ENCODE measurements at places on chromosomes 6 and 20. TPM values are rescaled to one million over a fixed set of nuclear protein-coding genes. Genes with fewer than 3 reads are reported as not detected.

CSNK2A1 gene
- 184 TPM for total RNA-seq

GGTLC1 gene
- total RNA-seq = not detected

SMIM8 gene
- total RNA-seq = 14.5 TPM

PRSS35 gene
- total RNA-seq = not detected

PKIB gene
- 0.79 TPM for total RNA-seq

RIMS1 gene
- total RNA-seq = not detected

DNA sequence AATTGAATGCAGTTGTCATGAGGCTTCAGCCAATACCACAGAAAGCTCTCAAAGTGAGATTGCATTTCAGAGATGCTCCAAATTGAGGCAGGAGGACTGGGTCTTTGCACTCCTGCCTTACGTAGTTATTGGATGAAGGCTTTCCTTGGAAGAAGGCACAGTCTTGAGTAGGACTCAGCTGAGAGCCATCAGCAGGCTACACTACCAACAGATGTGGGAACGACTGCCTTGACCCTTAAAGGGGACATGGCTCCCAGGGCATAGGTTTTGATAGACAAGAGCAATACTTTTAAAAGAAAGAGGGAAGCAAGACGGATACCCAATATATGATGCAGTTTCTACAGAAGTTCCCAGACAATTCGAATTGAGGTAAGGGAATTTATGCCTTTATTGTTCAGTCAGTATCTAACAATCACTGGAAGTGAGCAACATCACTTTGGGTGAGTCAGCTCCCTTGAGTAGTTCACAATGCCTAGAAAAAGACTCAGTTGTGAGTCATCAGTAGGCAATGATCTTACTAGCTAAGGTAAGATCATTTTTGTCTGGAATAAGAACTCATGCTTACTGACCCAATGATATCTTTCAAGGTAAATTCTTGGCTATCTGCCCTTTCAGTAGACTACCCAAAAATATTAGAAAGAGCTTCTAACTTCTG lies 390.8 kb downstream of the GJA1 start:
- H3K4me3 ChIP-seq = no peak overlapping the region
- peak; percentile 1 for DNase-seq
- H3K4me1 ChIP-seq = no peaks in the 10 kb centered on the region
- H3K27me3 ChIP-seq = peaks cover 6% of the 10 kb centered on the region
- peaks cover 2% of the 10 kb centered on the region for H3K36me3 ChIP-seq
- H3K27ac ChIP-seq = no peak overlapping the region

DNA sequence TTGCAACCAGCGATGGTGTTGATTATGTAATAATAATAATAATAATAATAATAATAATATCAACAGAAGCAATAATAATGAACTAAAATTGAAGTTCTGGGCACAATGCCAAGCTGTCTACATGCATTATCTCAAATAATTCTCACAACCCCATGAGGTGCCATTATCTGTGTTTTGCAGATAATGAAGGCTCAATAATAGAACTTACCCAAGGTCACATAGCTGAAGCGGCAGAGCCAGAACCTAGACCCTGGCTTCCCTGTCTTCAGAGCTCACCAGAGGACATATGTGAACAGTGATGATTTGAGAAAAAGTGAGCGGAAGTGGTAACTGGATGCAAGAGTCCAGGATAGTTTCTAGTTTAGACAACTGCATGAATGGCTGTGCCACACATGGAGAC lies 91.0 kb downstream of the HIVEP1 start:
- peaks cover 22% of the 10 kb centered on the region for H3K4me1 ChIP-seq
- peaks cover 9% of the 10 kb centered on the region for H3K36me3 ChIP-seq
- H3K27me3 ChIP-seq = no peaks in the 10 kb centered on the region
- no peak overlapping the region for H3K27ac ChIP-seq
- no peak overlapping the region for H3K4me3 ChIP-seq

- peaks cover 2% of the 10 kb centered on the region for H3K36me3 ChIP-seq
- peaks cover 26% of the 10 kb centered on the region for H3K4me1 ChIP-seq
- H3K4me3 ChIP-seq = peak overlapping the region; percentile 87
- H3K27me3 ChIP-seq = peaks cover 65% of the 10 kb centered on the region
- DNase-seq = no peak
- no peak overlapping the region for H3K27ac ChIP-seq
Measured at GRCh38 chr20:32019156-32019510, 8.9 kb downstream of the CCM2L start.

DNA sequence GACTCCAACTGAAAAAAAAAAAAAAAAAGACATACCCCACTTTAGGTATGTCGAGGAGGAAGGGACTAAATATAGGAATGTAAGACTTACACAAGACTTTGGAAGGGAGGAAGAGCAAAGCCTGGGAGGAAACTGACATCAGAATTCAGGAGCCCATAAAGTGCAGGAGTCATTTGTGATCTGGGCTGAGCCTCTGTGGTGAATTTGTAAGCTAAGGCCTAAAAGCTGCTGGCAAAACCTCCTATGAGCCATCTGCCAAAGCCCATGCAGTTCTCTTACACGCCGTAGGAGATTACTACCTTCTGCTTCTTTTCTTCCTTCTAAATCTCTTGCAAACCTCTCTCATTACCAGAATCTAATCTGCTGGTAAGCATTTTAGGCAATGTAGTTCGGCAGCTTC lies 52.0 kb upstream of the THEMIS start:
- H3K27me3 ChIP-seq = no peaks in the 10 kb centered on the region
- no peak for DNase-seq
- H3K36me3 ChIP-seq = peaks cover 4% of the 10 kb centered on the region
- peaks cover 70% of the 10 kb centered on the region for H3K4me1 ChIP-seq

- no peak overlapping the region for H3K4me3 ChIP-seq
- peaks cover 38% of the 10 kb centered on the region for H3K4me1 ChIP-seq
- DNase-seq = no peak
- H3K27me3 ChIP-seq = no peaks in the 10 kb centered on the region
Measured at GRCh38 chr6:127273499-127273898, 6.8 kb downstream of the RNF146 start.

GRCh38 chr6:133183691-133184090 lies 57.5 kb upstream of the EYA4 start:
- H3K27ac ChIP-seq = no peak overlapping the region
- no peaks in the 10 kb centered on the region for H3K27me3 ChIP-seq
- H3K4me1 ChIP-seq = no peaks in the 10 kb centered on the region
- no peak overlapping the region for H3K4me3 ChIP-seq

DNA sequence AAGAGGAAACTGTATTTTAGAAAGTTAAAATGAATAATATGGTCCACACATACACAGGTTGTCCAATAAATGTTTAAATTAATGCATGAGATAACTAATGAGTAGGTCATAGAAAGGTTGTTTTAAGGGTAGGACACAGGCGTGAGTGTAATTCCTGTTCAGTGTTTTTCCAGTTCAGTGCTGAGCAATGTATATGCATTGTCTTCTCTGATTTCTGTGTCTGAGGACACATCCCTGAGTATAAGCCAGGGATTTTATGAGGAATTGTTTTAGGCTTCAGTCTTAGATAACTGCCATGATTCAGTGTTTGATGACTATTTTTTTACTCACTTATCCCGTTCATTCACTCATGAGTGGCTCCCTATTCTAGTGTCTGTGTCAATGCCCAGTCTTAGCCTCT lies 298.5 kb upstream of the TBX18 start:
- no peak overlapping the region for H3K27ac ChIP-seq
- no peak overlapping the region for H3K4me3 ChIP-seq
- no peaks in the 10 kb centered on the region for H3K36me3 ChIP-seq
- no peaks in the 10 kb centered on the region for H3K4me1 ChIP-seq
- no peak for DNase-seq

GRCh38 chr20:6855796-6856195 lies 88.3 kb downstream of the BMP2 start:
- no peak for DNase-seq
- H3K27me3 ChIP-seq = no peaks in the 10 kb centered on the region
- H3K27ac ChIP-seq = no peak overlapping the region
- H3K36me3 ChIP-seq = no peaks in the 10 kb centered on the region

DNA sequence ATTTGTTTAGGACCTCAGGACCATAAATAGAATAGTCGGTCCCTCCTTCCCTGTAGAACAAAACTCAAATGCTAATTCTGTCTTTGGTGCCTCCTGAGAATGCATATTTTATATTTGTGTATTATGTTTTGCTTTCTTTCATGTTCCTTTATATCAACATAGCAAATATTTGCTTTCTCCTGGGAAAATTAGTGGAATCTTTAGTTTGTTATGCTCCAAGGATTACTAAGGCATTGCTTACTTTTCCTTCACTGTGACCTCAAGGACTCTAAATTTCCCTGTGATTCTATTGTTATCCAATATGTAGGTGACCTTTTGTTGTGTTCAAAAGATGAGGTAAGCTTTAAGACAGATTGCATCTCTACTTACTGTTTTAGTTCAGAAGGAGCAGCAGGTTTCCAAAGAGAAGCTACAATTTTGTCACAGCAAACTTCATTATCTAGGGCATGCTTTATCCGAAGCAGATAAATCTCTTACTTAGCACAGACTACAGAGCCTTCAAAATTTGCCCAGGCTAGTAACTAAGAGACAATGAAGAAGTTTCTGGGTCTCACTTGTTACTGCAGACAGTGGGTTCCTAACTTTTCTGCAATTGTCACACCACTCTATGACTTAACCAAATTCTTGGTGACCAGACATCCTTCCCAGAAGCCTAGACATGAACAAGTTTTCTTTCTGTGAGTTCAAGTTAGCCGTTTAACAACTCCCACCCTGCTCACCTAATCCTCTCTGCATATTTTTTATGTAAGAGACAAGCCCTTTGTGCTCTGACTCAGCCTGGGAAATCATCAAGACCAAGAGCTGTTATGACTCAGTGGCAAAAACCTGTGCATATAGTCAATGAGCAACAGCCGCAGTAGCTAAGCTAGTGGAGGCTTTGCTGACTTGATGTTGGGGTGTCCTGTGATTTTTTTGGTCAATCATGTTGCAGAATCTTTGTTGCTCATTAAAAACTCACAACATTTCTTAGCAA lies 378.8 kb downstream of the QKI start:
- H3K36me3 ChIP-seq = no peaks in the 10 kb centered on the region
- H3K4me3 ChIP-seq = no peak overlapping the region
- peaks cover 28% of the 10 kb centered on the region for H3K27me3 ChIP-seq
- H3K27ac ChIP-seq = no peak overlapping the region

DNA sequence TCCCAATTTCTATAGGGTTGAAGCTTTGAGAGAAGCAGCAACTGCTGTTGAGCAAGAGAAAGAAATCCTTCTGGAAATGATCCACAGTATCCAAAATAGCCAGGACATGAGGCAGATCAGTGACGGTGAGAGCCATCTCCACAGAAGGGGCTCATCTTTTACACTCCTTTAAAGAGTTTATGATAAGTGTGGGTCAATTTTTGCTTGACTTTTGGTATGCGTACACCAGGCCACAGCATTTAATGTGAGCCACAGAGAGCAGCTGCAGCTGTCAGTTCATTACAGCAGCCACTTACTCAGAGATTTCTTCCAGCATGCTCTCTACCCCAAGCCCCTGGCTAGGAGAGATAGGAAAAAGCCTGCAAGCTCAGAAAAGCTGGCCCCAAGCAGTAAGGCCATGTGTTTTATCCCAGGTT lies 9.9 kb downstream of the BAG2 start:
- H3K27ac ChIP-seq = peak overlapping the region; percentile 37
- H3K36me3 ChIP-seq = peaks cover 14% of the 10 kb centered on the region
- H3K4me1 ChIP-seq = peaks cover 6% of the 10 kb centered on the region
- no peak overlapping the region for H3K4me3 ChIP-seq

GRCh38 chr6:33771146-33772081 lies 17.5 kb downstream of the LEMD2 start:
- no peaks in the 10 kb centered on the region for H3K27me3 ChIP-seq
- no peak overlapping the region for H3K27ac ChIP-seq
- peak; percentile 75 for DNase-seq
- peaks cover 3% of the 10 kb centered on the region for H3K36me3 ChIP-seq

- no peak overlapping the region for H3K4me3 ChIP-seq
- no peaks in the 10 kb centered on the region for H3K36me3 ChIP-seq
- H3K27ac ChIP-seq = no peak overlapping the region
- DNase-seq = no peak
- no peaks in the 10 kb centered on the region for H3K4me1 ChIP-seq
Measured at GRCh38 chr6:138671351-138671750, 102.2 kb upstream of the CCDC28A start.

- no peaks in the 10 kb centered on the region for H3K4me1 ChIP-seq
- DNase-seq = no peak
- H3K4me3 ChIP-seq = no peak overlapping the region
- no peaks in the 10 kb centered on the region for H3K36me3 ChIP-seq
- H3K27ac ChIP-seq = no peak overlapping the region
- peaks cover 26% of the 10 kb centered on the region for H3K27me3 ChIP-seq
Measured at GRCh38 chr20:46215913-46216707, 92.2 kb downstream of the CDH22 start.

- no peak overlapping the region for H3K4me3 ChIP-seq
- no peaks in the 10 kb centered on the region for H3K4me1 ChIP-seq
Measured at GRCh38 chr6:36805917-36806316, 33.3 kb downstream of the CPNE5 start.

GRCh38 chr6:135600086-135600702 lies 102.7 kb upstream of the AHI1 start:
- no peak overlapping the region for H3K4me3 ChIP-seq
- no peaks in the 10 kb centered on the region for H3K27me3 ChIP-seq
- no peak for DNase-seq
- no peak overlapping the region for H3K27ac ChIP-seq
- H3K36me3 ChIP-seq = peaks cover 46% of the 10 kb centered on the region
- peaks cover 20% of the 10 kb centered on the region for H3K4me1 ChIP-seq

GRCh38 chr20:6767536-6768227 lies at the start of gene BMP2:
TSS of gene BMP2 (plus strand) at chr20:6767686. CDS start at chr20:6770127, 2,441 bp downstream.
- no peaks in the 10 kb centered on the region for H3K36me3 ChIP-seq
- H3K27ac ChIP-seq = no peak within 1 kb of the TSS
- peak; percentile 4 for DNase-seq

DNA sequence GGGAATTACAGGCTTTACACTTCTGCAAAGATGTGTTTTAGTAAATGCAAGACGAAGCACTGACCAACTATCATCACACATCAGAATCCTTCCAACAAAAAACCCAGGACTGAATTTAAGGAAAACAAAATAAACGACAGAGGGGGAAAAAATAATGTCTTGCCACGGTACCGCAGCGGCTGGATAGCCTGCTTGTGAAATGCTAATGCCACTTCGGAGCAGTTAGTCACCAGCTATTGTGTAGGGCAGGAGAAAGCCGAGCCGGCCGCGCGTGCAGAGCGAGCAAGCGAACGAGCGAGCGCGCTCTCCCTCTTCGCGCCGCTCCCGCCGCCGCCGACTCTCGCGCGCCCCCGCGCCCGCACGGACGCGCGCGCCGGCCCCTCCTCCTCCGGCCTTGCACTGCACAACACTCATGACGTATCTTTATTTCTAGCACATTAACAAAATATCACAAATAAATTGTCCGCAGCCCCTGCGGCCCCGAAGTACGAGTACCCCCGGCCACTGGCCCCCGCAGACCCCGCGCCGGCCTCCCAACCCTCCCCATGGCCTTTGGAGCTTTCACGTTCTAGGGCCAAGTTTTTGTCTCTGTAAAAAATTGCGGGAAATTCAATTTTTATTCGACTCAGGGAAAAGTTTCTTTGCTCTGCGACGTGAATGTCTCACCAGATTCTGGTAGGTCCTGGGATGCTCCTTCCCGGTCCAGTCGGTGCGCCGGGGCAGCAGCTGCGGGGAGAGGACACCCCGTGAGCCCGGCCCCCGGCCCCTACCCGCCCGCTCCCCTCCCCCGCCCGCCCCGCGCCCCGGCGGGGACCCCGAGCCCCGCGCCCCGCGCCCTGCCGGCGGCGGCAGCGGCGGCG lies 1.0 kb downstream of the PHIP start:
- peaks cover 8% of the 10 kb centered on the region for H3K27me3 ChIP-seq
- H3K4me3 ChIP-seq = peak overlapping the region; percentile 89
- H3K36me3 ChIP-seq = peaks cover 10% of the 10 kb centered on the region
- peak overlapping the region; percentile 98 for H3K27ac ChIP-seq
- H3K4me1 ChIP-seq = peaks cover 49% of the 10 kb centered on the region

Data from activated T-cell treated with anti-CD3 and anti-CD28 coated beads, Interleukin-2, amount 50 U/mL, for 72 hours (primary cell).